ENCODE measurements at places on chromosomes 3 and 15.

GRCh38 chr3:16725972-16726371, 120.7 kb upstream of the DAZL start:
- no peak for DNase-seq

GRCh38 chr15:72387741-72388140, 10.4 kb upstream of the TMEM202 start:
- DNase-seq = no peak

DNA sequence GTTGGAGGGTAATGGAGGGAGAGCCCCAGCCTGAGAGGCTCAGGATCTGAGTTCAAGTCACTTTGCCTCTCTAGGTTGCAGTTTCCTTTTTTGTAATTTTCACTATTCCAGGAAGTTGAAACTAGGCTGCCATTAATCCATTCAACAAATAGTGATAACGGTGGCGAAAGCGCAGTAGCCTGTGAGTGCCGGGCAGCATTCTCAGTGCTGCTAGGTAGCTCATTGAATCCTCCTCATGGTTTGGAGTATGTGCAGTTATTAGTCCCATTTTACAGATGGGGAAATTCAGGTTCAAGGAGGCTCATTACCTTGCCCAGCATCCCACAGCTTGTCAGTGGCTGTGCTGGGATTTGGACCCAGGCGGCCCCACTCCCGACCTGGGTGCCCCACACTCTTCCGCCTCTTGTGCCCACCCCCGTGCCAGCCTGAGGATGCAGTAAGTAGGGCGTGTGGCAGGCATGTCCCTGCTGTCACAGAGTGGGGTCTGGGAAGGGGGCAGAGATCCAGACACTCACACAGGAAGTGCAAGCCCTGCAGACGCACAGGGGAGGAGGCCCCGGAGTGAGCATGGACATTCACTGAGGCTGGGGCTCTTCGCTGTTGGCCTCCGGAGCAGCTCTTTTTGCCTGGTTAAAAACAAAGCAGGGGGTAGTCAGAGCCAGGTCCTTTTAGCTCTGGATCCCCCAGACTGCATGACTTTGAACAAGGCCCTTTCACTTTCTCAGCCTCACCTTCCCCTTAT, 58.8 kb downstream of the SLC6A6 start:
- no peak for DNase-seq

- DNase-seq = no peak
These were observed 218.2 kb downstream of the SHOX2 start for GRCh38 chr3:157888040-157888439.

DNA sequence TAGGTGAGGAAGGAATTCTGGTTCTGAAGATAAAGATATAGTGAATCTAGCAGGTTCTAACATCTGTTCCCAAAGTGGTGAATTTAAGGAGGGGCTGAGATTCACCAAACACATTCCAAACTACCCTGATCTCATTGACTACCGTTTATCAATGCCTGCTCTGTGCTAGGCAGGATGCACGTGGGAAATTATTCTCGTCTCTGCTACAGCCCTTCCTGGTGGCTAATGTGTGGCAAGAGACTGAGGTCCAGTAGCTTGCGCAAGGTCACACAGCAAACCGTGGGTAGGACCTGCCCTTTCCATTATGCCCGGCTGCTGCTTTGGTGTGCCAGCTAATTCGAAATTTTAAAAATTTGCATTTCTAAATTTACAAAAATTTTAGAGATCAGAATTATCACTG, 209.5 kb upstream of the TRIM42 start:
- no peak for DNase-seq

DNA sequence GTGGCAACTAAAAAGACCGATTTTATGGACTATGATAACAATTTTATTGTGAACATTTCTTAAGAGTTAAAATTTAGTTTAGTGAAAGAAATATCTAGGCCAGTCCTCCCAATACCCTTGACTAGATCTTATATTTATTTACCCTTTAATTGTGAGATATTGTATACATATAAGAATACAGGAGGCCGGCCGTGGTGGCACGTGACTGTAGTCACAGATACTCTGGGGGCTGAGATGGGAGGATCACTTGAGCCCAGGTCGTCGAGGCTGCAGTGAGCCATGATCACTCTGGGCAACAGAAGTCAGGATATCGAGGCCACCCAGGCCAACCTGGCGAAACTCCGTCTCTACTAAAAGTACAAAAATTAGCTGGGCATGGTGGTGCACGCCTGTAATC, 756 bp upstream of the RMDN3 start:
- DNase-seq = no peak

DNA sequence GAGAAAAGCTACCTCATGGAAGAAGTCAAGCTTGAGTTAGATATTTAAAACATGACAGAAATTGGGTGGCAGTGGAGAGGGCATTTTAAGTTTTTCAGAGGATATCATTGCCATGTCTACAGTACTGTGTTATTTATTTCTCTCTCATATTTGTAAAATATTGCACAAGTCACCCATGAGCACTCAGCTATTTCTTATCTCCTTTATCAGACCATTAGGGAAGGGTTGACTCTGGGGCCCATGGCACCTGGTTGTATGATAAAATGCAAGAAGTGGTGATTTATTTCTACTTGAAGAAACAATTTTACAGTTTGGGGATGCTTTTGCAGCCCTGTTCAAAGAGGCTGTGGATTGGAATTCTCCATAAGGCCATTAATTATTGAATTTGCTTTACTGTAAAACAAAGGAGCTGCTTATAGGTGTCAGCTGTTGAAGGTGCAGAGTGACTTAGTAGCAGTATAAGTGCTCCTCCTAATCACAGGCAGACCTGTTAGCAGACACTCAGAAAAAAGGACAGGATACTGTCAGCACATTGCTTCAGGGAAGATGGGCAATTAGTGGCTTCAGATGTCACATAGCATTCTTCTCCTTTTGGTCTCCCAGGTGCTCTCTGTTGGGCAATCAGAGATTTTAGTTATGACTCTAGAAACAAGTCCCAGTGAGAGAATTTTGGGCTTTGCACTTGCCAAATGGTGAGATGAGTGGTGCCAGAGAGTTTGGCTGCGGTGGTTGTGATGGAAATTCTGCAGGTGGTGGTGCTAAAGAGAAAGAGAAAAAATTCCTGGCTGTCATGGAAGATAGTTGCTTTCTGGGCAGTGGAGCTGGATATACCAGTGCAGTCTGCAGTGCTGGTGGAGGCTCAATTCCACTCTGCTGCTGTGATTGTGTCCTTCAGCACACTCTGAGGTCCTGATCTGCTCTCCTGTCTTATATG, 129.7 kb upstream of the ROPN1 start:
- no peak for DNase-seq

DNA sequence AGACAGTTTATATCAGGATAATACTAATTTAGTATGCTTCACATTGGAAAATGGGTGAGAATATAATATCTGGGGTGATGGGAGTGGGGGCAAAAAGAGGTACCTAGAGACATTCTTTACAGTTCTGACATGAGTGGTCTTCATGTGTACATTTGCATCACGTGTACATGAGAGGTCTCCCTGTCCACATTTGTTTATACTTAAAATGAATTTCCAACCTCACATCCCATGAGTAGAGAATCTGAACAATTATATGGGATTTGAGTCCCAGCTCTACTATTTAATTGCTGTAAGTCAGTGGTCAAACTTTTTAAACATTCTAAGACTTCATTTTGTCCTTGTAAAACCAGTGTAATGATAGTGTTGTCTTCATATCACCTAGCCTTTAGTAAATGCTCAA, 408.4 kb downstream of the NAALADL2 start:
- DNase-seq = no peak

DNA sequence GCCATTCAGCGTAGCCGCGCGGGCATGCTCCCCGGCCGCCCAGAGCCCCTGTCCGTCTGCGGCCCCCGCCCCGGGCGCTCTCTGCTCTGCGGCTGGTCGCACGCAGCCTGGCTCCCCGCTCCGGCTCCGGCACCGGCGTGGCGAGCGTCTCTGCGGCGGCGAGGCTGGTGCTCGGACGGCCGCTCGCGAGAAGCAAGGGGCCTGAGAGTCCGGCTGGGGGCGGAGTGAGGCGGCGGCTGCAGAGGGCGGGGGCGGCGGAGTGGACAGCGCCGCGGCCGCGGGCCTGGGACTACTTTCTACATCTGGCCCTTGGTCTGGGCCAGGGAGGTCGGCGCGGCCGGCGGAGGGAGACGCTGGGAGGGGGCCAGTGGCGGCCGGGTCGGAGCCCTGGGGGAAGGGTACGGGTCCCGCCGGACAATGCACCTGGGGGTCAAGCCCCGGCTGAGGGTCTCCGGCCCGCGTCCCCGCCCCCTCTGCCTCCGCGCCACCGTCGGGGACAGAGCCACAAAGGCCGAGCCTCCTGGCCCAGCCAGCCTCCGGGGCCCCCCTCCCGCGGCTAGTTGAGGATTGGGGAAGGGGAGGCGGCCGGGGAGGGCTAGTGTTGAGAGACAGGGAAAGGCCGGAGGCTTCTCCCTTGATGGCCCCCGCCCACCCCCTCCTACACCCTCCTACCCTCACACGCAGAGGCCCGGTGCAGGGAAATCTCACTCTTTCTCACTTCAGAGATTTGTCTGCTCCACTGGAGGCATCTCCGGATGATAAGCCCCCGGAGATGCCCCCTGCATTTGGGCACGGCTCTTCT, at the start of gene PRTG:
Gene PRTG (minus strand): TSS at position 226 of the 802 bp plus-strand sequence. CDS start 221 bp downstream, at position 5.
- no peak for DNase-seq

DNA sequence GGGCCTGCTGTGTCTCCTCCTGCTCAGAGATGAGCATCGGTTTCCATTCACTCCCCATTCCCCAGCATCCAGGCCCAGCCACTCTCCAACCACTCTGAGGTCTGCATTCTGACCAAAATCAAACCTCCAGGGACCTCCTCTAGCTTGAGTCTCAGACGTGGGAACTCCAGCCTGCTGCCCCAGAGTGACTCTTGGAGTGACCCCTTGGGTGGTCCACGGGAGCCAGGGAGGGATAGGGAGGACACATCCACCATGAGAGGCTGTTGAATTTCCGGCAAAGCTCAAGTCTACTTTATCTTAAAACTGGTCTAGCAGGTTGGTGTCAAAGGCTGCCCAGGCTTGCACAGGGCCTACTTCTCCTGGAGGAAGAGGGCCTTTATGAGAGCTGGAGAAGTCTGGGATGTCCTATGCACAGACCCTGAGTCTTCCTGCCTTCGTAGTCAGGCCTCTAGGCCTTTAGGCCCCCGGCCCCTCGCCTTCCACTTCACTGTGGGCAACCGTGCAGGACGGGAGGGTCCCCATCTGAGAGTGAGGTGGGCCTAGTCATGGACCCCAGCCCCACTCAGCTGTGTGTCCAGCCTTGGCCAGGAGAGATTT, 8.9 kb downstream of the CISH start:
- DNase-seq = no peak
